ENCODE measurements at places on chromosomes 3 and 15.

- DNase-seq = no peak
These were observed 42.4 kb downstream of the MYO5A start for GRCh38 chr15:52486003-52486996.

DNA sequence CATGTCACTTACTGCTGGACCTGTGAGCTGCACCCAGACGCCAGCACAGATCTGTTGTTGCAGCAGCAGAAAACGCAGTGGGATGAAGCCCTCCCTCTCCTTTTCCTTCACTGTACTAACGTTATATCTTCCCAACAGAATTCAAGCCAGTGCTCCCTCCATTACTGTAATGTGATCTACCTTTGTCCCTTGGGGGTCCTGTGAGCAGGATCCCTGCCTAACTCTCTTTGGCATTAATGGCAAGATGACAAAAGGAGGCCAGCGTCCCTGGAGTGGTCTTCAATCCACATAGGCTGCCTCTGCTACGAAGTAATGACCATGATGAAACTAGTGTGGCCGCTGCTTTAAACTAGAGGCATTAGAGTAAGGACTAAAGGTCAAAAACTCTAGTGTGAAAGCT lies 69.3 kb upstream of the SOX14 start:
- no peak for DNase-seq

DNA sequence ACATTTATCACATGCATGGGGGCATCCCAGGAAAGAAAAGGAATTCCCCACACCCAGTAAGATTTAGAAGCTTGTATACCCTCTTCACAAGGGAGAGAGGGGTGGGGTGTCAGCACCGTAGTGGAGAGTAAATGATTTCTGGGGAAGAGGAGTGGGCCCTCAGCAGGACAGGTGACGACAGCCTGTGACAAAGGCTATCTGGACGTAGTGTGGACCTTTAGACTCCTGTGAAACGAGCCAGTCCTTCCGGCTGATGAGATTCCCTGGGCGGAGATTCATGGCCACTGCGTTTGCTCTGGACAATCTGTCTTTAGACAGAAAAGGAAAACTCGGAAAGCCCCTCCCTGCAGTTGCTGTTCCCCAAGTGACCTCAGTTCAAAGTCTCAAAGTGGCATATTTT lies 1.7 kb upstream of the FAM3D start:
- no peak for DNase-seq

- no peak for DNase-seq
These were observed 792.3 kb downstream of the AGBL1 start for GRCh38 chr15:86871964-86872363.

GRCh38 chr3:25426408-25426807 lies 1.7 kb upstream of the RARB start:
- no peak for DNase-seq

DNA sequence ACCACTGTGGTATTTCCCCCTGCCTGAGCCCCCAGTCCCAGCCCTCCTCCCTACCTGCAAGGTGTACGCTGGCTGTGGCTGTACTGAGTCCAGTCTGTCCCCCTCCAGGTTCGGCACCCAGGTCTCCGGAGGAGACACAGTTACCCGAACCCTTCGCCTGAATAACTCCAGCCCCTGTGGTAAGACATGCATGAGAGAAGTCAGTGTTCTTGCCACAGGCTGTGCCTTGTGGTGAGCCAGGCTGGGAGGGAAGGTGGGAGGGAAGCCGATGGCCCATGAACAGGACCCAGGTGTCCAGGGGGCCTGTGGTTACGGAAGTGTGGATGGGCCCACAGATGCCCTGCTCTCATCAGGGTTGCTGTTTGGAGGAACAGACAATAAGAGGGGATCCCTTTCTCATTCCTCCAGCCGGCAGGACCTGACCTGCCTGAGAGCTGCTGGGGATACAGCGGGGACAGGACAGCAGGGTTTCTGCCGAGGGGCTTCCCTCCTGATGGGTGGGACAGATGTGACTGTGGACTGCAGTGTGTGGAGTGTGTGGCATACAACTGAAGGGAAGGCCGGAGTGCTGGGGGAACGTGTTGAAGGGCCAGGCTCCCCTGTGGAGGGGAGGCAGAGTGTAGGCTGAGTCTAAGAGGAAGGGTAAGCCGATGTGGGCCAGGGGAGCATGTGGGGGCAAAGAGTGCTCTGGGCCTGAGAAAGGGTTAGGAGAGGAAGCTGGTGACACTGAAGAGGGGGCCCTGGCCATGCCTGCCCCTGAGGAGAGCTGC lies 21.9 kb downstream of the ACAA1 start:
- DNase-seq = no peak

GRCh38 chr3:123552095-123552714 lies 32.6 kb downstream of the HACD2 start:
- DNase-seq = peak; percentile 31

- no peak for DNase-seq
These were observed 32.9 kb downstream of the VGLL4 start for GRCh38 chr3:11610700-11611275.

- DNase-seq = no peak
These were observed 77.3 kb downstream of the CCR1 start for GRCh38 chr3:46130631-46131310.

- DNase-seq = no peak
These were observed 101.7 kb upstream of the TPM1 start for GRCh38 chr15:62940755-62941361.

DNA sequence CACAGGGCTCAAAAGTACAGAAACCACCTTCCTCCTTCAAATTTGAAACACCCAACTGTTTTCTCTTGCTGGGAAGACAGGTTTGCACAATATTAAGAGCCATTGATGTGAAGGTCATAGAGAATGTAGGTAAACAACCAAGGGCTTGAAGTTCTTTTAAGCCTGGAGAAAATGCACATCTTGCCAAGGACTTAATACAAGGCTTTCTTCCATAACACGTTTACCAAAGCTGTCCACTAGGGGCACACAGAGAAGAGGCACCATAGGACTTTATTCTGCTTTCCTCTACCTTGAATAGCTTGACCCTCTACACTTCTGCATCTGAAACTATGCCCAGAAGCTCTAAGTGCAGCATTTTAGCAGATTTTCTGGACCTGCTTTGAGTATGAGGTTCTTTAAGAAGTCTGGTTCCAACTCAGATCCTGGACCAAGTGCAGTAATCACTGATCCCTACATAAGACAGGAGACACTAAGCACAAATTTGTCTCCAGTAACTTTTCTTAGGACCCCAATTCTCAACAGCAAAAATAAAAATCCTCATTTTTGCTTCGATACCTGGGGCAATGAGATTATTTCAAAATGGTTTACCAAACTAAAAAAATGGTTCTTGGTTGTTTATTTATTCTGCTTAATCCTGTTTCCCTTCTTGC lies 138.0 kb downstream of the FBN1 start:
- peak; percentile 80 for DNase-seq

GRCh38 chr3:153640689-153641665 lies 479.0 kb downstream of the RAP2B start:
- no peak for DNase-seq

DNA sequence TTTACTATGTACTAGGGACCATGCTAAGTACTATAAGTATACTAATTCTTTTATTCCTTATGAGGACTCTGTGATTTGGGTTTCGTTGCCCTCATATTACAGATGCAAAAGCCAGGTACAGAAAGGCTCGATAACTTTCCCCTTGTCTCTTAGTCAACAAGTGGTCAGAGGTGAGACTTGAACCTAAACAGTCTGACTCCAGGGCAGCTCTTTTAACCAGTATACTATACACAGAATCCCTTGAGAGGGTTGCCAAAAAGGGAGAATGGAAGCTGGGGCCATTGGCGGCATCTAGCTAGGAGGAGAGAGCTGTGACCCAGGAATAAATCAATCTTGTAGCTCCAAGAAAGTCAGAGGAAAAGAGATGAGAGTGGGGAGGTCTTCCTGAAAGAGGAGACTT lies 92.4 kb downstream of the TOP2B start:
- DNase-seq = no peak

- DNase-seq = no peak
These were observed 41.8 kb downstream of the SMAD3 start for GRCh38 chr15:67107014-67107812.

DNA sequence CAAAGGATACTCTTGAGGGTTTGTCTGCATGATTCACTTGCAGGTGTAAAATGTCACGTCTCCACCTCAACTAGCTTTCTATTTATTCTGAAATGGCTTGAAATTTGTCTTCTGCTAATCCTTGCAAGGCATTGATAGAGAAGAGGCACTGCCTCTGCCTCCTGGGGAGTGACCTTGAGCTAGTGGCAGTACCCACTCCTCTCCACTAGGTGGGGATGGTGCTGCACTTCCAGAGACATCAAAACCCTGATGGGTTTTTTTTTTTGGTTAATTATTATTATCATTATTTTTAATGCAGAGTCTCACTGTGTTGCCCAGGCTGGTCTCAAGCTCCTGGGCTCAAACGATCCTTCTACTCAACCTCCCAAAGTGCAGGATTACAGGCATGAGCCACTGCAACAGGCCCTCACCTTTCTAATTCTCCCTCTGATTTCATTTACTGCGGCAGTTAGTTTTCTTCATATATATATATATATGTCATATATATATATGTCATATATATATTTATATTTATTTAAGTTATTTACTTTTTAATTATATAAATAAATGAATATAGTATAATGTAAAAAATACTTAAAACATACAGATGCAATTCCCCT lies 117.6 kb upstream of the EIF1B start:
- peak; percentile 71 for DNase-seq

DNA sequence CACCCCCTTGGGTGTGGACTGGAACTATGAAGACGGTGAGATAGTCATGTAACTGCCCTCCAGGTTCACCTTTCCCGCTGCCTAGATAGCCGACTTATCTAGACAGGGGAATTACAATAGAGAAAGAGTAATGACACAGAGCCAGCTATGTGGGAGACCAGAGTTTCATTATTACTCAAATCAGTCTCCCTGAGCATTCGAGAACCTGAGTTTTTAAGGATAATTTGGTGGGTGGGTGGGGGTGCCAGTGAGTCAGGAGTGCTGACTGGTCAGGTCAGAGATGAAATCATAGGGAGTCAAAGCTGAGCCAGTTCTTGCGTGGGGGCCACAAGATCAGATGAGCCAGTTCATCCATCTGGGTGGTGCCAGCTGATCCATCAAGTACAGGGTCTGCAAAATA lies 19.7 kb upstream of the DNAJC19 start:
- DNase-seq = no peak

- DNase-seq = no peak
These were observed 844 bp upstream of the UQCC5 start for GRCh38 chr3:52535411-52536111.

GRCh38 chr15:42405863-42406482 lies 46.7 kb downstream of the CAPN3 start:
- DNase-seq = no peak

DNA sequence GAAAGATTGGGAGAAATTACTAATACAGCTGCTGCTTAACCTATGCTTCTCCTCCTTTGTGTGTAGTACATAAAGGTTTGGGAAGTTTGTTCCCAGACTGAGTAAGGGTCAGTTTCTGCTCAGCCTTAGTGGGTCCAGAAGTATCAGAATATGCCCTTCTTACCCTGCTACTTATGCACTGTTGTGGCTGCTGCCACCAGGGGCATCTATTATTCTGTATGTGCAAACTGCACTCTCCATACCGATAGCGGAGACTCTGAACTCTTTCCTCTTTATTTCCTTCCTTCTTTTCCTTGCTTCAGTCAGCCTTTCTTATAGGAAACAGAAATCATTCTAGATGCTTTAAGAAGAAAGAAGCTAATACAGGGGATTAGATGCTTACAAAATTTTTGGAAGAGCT lies 4.0 kb downstream of the NEDD4 start:
- DNase-seq = no peak

- no peak for DNase-seq
These were observed 27.1 kb upstream of the OSBPL11 start for GRCh38 chr3:125622381-125622791.

GRCh38 chr3:150495563-150496168 lies 50.6 kb downstream of the SERP1 start:
- peak; percentile 82 for DNase-seq

DNA sequence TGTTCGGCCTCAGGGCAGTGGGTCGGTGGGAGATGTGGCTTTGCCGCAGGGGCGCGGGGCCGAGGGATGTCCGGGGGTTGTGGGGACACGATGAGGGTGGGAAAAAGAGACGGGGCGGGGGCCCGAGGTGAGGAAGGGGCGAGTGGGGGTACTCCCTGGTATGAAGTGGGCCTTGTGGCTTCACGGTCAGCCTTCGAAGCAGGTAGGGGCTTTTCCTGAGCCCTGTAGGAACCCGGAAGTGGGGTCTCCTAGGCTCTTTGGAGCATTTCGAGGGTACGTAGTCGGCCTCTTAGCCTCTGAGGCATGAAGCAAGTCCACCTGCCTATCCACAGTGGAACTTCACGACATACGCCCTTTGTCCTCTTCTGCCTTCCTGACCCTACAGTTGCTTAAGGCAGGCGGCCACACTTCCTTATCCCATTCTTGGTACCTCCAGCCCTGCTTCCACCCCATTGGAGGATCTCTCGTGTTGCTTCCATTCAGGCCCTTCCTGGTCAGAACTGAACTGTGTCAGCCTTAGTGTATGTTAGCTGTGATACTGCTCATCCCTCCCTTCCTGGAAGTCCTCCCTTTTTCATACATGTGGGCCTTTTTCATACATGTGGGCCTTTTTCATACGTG lies 389 bp downstream of the ARPC4 start:
- peak; percentile 71 for DNase-seq

- DNase-seq = peak; percentile 63
These were observed 6.7 kb upstream of the CMTM7 start for GRCh38 chr3:32384938-32385337.

DNA sequence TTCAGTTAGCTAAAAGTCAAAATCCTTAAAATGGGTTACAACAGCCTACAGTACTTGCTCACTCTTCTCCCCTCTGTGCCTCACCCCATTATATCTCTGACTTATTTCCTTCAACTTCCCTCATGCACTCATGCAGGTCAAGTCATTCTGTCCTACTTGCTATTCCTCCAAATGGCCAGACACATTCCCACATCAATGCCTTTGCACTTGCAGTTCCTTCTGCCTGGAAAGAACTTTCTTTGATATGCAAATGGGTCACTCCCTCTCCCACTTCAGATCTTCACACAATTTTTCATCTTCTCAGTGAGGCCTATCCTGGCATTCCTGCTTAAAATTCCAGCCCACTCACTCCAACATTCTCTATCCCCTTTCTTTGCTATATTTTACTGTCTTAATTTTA lies 547.2 kb upstream of the TGFBR2 start:
- no peak for DNase-seq

DNA sequence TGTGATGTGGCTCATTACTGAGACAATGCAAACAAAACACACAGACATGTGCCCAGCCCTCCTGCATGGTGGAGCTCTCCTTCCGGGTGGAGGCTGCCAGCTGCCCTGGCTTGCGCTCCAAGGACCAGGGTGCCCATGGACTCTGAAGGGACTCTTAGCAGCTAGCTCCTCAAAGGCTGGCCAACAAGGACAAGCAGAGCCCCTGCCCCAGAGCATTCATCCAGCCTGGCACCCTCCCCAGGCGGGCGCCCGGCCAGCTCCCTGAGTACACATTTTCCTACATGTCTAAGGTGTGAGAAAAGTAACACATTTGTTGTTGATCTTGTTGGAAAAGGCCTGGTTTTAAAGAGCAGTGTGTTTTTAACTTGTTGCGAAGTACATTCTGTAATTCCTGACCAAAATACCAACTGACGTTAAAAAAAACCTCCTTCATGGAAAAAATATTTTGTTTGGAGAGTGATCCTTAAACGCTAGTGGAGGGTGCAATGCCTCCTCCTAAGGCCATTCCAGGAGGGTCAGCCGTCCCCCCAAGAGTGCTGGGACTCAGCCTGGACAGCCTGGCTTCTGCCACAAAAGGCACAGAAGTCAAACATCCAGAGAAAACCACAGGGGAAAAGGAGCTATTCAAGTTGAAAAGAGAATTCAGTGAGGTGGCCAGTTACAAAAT lies 86.9 kb downstream of the KLF15 start:
- no peak for DNase-seq

- no peak for DNase-seq
These were observed 58.7 kb downstream of the CLDN11 start for GRCh38 chr3:170477395-170477794.

All from hematopoietic multipotent progenitor cell treated with erythropoietin and hydrocortisone succinate and interleukin-3 and kit ligand, for 8 days (in vitro differentiated cells).